ENCODE measurements at places on chromosomes 4 and X.

DNA sequence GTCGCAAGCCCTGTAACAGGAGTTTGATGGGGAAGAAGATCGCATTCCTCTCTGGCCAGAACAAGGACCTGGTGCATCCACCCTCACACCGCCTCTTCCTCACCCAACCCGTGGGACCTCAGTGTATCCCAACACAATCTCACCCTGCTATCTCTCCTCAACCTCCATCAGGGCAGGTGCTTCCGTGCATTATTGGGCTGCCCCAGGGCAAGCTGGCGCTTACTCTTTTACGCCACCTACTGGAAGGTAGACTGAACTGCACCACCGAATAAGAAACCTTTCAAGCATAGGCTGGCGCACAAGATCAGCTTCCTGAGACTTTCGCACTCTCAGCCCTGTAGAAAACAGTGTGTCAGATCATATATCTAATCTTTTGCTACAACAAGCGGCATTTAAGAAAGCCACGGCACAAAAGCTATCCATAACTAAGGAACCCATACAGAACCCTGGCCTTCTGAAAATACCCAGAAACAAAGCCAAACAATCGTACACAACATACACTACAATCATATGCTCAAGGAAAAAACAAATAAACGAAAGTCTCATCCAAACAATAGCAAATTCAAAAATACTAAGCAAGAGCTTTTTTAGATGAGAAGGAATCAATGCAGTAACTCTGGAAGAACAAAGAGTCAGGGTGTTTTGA lies 209.3 kb downstream of the UGT8 start:
- peak; percentile 5 for DNase-seq

GRCh38 chr4:99536848-99537247 lies 26.0 kb downstream of the C4orf17 start:
- no peak for DNase-seq

DNA sequence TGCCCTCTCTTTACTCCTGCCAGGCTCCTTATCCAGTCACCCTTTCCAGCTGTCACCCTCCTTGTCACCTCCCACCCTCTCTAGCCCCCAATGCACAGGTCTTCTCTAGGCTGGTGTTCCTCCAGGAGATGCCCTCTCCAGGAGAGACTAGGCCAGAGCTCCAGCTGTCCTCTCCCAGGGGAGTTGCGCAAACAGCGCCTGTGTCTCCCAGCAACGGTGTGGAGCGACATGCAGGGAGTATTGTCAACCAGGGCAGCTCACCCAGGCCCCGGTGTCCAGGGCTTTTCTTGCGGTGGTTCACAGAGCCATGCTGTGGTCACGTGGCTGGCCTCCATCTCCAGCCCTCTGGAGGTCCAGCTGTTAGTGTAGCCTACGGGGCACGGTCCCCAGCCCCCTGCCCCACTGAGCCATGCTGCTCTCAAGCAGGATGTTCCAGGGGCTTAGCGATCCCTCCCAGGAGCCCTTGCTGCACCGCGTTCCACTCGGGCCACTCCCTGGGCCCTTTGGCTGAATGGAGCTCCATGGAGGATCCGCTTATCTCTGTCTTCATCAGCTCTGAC lies 34.8 kb downstream of the CCNQ start:
- no peak for DNase-seq

DNA sequence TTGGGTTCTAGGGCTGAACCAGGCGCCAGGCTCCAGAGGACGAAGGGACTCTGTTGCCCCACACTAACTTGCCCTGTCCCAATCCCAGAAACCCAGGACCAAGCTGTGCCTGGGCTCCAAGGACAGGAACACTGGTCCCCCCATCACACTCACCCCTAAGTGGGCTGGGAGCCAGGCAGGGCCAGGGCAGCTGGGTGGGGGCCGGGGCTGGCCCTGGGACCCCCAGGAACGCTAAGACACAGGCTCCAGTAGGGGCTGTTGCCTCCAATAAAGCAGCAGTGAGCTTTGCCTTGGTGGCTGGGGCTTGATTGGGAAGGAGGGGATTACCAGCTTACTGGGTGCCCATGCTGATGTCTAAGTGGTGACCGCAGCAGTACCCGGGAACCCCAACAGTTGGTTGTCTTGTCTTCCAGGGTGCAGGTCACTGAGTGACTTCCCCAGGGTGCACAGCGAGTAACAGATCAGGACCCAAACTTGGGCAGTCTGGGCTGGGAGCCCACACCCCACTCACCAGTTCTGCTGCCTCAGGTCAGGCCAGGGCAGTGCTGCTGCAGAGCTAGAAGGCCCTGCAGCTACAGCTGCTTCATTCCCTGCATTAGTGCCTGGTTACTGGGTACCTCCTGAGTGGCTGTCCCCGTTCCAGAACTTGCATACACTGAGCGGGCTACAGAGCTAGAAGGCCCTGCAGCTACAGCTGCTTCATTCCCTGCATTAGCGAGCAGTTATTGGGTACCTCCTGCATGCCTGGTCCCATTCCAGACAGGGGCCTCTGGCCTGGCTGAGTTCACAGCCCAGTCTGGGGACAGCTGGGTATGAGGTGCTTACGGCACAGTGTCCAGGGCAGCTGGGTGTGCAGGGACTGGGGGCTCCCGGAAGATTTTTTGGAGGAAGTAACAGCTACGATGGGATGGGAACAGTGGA lies 9.4 kb upstream of the ADD1 start:
- DNase-seq = no peak

DNA sequence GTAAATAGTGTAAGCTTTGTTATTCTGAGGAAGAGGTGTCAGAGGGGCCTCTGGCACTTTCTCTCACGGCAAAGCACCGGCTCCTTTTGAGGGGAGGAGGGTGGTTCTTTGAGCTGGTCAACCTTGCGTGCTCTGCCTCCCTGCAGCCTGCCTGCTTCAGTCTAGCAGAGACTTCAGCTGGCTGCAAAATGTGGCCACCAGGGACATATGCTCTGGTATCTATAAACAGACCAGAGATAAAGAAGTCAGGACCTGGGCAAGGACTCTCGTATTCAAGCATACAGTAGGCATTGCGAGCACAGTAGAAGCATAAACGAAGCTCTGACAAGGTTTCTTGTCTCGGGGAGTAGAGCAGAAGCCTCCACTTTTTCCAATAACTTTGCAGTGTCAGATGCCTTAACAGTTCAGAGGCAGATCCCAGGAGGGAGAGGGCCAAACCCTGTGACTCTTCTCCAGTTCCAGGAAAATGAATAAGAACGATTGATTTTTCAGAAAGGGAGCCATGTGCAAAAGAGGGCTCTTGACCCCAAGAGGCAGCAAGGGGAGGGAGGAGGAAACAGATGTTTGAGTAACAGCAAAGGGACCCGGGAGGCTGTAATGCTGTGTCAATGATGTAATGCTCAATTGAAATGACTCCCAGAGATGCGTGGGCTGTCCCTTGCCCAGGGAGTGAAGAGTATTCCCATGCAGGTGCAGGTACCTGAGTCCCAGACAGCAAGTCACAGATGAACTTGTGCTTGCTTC lies 57.9 kb upstream of the TEX13D start:
- no peak for DNase-seq

GRCh38 chr4:13647031-13647430 lies 19.5 kb upstream of the BOD1L1 start:
- no peak for DNase-seq

- DNase-seq = no peak
These were observed 231.5 kb downstream of the TRIML1 start for GRCh38 chr4:188370777-188371176.

- no peak for DNase-seq
These were observed 12.4 kb downstream of the NKX1-1 start for GRCh38 chr4:1393866-1394265.

- DNase-seq = no peak
These were observed 81.6 kb downstream of the ZFX start for GRCh38 chrX:24231131-24231540.

DNA sequence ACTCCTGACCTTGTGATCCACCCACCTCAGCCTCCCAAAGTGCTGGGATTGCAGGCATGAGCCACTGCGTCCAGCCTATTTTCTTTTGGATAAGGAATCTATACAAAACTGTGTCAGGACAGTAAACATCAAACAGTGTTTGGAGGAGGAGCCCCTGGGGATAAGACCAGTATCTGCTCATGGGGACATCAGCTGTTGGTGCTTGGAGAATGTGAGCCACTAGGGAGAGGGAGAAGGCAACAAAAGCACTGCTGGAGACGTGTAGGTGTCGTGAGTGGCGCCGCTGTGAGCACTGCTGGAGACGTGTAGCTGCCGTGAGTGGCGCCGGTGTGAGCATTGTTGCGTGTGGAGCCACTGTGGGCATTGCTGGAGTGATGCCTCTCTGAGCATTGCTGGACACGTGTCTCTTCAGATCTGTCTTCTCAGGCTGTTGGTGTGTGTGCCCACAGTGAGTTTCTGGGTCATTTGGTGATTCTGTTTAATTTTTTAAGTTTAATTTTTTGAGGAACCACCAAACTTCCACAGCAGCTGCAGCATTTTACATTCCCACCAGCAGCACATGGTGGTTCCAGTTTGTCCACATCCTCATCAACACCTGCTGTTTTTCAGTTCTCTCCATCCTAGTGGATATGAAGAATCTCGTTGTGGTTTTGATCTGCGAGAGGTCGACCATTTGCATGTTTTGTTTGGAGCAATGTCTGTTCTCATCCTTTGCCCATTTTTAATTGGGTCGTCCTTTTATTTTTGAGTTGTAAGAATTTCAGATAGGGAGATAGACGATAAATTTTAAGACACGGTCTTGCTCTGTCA lies 19.0 kb downstream of the DGKQ start:
- no peak for DNase-seq

GRCh38 chr4:73615613-73616012 lies 4.6 kb downstream of the RASSF6 start:
- DNase-seq = no peak

- no peak for DNase-seq
These were observed 249.1 kb upstream of the BMP3 start for GRCh38 chr4:80781431-80781830.

DNA sequence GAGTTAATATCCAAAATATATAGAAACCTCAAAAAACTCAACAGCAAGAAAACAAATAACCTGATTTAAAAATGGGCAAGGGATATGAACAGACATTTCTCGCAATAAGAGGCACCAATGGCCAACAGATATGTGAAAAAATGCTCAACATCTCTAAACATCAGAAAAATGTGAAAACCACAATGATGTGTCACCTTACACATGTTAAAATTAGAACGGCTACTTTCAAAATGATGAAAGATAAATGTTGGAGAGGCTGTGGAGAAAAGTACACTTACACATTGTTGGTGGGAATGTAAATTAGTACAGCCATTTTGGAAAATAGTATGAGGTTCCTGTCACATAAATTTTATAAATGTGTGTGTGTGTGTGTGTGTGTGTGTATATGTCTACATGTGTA lies 731.3 kb downstream of the DMD start:
- no peak for DNase-seq

- no peak for DNase-seq
These were observed 19.7 kb downstream of the CYSLTR1 start for GRCh38 chrX:78307665-78308064.

DNA sequence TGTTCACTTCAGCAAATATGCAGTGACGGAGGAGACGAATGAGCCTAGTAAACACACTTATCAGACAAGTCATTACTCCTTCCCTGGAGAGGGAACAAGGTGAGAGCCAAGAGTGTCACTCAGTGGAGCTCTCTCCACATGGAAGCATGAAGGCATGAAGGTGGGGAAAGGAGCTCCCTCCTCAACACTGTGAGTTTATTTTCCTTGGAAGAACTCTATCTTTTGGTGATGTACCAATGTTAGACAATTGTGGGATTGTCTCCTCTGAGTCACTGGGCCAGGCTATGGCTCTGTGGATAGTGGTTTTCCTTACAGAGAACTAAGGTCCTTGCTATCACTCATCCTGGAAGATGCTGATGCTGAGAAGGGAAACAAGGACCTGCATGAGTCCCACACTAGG lies 200.2 kb downstream of the CPEB2 start:
- DNase-seq = no peak

DNA sequence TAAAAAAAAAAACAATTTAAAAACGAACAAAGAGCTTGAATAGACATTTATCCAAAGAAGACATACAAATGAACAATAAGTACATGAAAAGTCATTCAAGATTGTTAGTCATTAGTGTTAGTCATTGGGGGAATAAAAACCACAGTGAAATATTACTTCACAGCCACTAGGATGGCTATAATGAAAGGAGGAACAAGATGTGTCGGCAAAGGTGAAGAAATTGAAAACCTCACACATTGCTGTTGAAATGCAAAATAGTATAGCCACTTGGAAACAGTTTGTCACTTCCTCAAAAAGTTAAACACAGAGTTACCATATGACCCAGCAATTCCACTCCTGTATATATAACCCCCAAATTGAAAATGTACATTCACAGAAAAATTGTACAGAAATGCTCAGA lies 45.2 kb upstream of the SLC39A8 start:
- no peak for DNase-seq

DNA sequence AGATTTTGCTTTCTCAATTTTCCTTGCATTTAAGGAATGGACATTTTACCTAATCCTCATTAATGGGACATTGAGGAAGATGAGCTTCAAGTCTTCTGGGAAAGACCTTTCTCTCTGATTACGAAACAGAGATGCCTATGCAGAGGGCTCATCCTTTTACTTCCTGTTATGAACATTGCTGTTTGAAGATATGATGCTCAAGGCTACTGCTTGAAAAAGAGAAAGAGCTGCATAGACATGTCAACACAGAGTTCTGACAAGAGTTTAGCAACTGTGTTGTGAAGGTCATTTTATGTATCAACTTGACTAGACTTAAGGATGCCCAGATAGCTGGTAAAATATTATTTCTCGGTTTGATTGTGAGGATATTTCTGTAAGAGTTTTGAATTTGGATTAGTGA lies 13.8 kb upstream of the GNPDA2 start:
- no peak for DNase-seq

- DNase-seq = no peak
These were observed 27.9 kb downstream of the TRIM61 start for GRCh38 chr4:164949448-164950143.

- DNase-seq = no peak
These were observed 575.4 kb downstream of the SPRY1 start for GRCh38 chr4:123972031-123972430.

DNA sequence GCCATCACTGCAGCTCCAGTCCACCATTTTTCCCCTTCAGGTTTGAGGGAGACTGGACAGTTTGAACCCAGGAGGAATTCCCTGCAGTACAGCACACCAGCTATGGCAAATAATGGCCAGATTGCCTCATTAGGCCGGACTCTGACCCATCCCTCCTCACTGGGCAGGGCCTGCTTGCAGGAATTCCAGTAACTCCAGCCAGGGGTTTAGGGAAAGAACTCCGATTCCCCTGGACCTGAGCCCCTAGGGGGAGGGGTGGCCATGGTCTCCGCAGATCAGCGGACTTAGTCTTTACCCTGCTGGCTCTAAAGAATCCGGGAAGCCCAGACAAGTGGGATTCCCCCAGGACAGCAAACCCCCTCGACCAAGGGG lies 342.8 kb downstream of the DMD start:
- no peak for DNase-seq

- no peak for DNase-seq
These were observed 120.2 kb upstream of the GUCY1A1 start for GRCh38 chr4:155546451-155546850.

DNA sequence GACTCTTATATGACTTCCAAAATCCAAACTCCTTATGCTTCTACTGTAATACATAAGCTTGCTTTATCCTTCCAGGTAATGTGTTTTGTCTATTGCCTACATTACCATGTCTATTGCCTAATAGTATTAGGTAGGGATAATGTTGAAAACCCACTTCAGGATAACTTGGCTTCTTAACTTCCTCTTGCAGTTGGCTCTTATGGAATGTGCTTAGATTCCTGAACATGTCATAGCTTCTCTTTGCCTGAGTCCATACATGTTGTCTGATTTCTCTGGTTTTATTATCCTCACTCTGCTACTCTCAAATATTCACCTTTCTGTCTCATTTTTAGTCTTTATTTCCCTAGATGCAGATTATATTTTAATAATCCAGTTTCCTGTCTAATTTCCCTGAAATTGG lies 599.9 kb downstream of the IL15 start:
- DNase-seq = no peak

All from stimulated activated CD4-positive, alpha-beta T cell treated with anti-CD3 and anti-CD28 coated beads, TNF-alpha, amount 100 ng/mL, for 24 hours (primary cell).